ENCODE measurements at places on chromosomes 6 and 20.
A peak's percentile ranks its signal among the peaks of the same experiment; 100 is the strongest.

- peak; percentile 45 for DNase-seq
Observed at GRCh38 chr6:163355426-163355991, 59.0 kb upstream of the QKI start.

DNA sequence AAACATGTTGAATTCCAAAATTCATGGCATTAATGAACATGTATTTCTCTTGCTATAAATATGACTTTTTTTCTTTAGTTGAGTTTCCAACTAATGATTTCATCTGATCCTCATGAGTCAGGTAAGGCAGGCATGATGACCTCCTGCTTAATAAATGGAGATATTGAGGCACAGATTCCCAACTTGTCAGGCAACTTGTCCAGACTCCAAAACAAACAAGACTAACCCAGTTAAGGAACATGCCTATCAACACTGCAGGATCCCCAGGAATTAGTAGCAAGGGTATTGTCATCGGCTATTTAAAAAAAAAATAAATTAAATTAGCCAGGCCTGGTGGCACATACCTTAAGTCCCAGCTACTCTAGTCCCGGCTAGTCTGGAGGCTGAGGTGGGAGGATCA lies 121.3 kb upstream of the SALL4 start:
- no peak for DNase-seq

GRCh38 chr6:136427378-136427717 lies 122.9 kb downstream of the MAP7 start:
- DNase-seq, result no peak

DNA sequence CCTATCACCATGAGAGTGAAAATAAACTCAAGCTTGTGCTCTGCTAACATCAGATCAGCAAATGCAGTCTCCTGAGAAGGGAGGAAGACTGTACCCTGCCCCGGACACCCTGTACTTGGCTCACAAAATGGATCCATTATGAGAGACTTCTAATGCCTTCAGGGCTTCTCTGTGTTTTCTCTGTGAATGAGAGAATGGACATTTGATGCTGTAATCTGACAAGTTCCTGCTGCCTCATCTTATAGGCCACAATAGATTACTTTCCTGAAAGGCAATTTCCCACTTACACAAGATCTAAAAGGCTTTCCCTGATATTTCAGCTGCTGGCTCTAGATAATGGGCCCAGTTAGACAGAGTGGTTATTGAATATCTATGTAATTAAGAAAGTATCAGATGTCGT lies 117.2 kb downstream of the OTOR start:
- DNase-seq, result no peak

DNA sequence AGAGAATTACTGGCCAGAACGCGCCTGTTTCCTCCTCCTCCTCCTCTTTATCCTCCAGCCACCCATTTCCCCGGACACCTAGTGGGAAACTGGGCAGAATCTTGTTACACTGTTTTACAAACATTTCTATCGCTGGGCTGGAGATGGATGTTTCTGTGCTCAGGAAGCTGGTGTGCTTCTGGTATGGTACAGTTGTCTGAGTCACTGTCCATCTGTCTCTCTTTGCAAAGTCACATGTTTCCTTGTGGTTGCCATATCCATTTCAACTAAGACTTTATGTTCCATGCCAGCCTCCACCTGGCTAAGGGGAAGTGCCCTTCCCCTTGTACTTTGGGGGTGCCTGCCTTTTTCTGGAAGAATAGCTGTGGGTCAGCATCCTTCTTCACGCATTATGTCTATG lies 52.9 kb upstream of the SLC22A16 start:
- DNase-seq, result no peak

DNA sequence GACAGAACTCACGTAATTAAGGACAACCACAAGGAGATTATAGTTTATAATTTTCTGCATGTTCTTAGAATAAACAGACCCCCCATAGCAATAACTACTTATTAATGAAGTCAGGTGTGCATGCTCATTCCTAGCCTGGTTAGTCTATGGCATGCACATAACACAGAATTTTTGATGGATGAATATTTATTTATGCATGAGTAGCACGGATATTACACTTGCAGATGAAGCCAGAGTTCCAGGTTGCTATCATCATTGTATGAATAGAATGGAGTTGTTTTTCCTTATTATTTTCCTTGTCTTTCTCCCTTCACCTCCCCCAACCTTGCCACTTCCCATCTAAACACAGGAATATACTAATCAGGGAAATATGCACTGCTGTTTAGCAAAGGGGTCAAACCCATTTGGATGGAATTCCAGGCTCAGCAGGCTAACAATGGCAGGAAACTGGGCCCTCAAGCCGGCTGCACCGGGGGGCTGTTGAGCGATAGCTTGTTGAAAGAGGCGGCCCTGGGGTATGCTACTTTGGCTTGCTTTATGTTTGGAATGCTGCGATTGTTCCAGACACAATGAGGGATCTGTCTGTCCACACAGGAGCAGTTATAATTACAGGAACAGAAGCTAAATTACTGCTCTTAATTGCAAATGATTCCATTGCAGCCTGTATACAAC lies 112.6 kb downstream of the TMEM170B start:
- DNase-seq, result no peak

DNA sequence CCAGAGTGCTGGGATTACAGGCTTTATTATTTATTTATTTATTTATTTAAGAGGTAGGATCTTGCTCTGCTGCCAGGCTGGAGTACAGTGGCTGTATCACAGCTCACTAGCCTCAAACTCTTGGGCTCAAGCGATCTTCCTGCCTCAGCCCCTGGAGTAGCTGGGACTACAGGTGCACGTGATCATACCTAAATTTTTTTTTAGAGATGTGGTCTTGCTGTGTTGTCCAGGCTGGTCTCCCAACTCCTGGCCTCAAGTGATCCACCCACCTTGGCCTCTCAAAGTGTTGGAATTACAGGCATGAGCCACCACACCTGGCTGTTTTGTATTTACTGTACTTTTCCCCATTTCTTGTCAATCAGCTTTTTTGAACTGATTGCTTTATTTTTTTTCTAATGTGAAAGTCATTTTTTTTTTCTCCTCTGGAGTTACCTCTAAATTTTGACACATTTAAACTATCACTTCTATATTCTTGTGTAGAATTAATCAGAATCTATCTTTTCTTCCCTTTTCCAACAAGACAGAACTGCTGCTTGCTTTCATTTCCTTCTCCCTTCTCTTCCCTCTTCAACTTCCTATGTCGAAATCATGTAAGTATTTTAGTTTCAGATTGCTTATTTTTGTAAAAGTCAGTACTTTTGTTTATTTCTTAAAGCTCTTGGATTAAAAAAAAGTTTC lies 12.0 kb downstream of the PANK2 start:
- DNase-seq, result no peak

DNA sequence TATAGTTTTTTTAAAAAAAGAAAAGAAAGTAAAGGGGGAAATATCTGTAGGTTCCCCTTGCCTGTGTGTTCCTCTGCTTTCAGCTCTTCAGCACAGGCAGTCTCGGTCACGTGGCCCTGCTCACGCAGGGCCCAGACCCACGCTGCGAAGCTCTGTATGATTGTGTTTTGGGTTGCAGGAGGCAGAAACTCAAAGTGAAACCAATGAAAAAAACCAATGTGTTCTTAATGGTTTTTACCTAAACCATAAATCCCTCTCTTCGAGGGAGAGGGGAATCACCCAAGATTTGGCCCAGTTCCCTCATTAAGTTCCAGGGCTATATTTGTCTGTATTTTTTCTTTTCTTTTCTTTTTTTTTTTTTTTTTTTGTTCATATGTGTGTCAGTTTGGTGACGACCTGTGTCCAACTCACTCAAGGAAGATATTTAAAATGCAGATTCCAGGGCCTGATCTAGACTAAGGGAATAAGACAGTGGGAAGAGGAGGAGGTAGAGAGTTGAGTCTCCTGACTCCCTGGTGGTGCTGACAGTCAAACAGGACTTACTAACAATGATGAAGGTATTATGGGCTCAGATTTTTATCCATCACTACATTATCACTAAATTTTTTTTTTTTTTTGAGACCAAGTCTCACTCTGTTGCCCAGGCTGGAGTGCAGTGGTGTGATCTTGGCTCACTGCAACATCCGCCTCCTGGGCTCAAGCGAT lies 33.8 kb upstream of the RREB1 start:
- no peak for DNase-seq

DNA sequence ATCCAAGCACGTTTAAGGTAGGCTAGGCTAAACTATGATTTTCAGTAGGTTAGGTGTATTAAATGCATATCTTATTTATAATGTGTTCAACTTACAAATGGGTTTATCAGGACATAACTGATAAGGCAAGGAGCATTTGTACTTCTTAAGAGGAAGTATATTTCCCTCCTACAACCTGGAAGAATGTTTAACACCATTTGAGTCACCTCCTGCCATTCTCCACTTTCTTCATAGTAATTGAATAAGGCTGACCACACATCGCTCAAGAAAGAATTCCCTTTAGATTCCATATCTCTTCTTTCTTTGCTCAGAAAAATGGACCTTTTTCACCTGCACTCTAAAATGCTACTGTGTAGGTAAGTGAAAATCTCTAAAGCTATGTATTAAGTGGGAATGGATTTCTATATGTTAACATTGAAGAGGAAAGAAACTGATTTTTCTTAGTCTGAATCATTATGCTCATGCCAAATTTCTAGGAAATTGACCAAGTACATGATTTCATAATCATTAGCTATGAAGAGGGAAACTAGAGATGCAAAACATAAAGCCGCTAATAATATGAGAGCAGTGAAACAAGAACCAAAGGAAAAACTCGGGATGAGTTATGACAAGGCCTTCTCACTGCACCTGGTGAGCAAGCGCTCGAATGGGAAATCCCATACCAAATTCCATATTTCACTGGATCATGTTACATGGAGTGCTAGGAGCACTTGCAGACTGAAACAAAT lies 210.4 kb downstream of the ALDH8A1 start:
- DNase-seq, result no peak
